NCI-H1092 treated with DMSO at 0.1 percent for 48 hours (cell line): ENCODE measurements at places on chromosomes 2 and 18.
A peak's percentile ranks its signal among the peaks of the same experiment; 100 is the strongest.

DNA sequence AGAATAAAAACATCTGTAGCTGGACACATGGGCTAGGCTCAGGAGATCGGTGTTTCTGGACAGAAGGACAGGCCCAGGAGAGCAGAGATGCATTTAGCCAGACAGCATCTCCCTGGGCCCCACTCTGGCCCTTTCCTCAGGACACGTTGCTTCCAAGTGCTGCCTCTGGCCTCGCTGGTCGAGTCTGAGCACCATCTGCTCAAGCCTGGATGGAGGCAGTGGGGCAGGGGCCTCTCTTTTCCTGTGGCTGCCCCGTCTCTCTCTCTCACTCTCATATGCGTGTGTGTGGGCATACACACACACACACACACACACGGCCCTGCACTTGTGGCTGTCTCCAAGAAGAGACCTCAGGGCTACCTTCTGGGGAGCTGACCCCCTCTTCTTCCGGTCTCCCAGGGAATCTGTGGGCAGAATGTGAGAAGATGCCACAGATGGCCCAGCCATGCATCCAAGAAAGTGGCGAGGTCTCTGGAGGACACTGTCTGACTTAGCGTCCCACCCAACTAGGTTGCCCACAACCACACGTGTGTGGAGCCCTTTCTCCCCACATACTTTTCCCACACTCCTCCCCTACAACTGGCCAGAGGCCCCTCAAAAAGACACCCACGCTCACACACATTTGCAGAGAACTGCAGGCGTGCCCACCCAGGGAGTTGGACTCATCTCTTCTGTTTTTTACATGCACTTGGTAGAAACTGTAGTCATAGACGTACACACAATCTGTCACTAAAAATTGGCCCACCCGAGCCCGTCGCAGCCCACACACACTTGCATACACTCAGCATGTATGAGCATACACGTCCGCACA is 19.9 kb downstream of the CELF4 start:
- DNase-seq, result no peak

DNA sequence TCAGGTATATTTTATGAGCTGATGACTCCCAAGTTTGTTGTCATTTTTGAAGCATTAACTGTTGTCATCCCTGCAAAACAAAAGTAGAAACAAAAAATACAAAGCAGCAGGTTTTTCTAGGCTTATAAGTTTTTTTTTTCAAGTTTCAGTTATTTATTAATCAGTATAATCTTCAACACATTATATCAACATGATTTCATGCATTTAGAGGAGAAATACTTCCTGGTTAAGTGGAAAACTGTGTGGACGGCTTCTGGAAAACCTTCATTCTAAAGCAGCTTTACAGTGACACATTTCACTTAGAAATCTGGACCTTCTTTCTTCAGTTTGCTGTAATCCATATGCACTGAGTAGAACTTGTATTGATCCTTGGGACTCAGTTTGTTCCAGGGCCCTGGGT is 34.6 kb upstream of the CD28 start:
- no peak for DNase-seq

DNA sequence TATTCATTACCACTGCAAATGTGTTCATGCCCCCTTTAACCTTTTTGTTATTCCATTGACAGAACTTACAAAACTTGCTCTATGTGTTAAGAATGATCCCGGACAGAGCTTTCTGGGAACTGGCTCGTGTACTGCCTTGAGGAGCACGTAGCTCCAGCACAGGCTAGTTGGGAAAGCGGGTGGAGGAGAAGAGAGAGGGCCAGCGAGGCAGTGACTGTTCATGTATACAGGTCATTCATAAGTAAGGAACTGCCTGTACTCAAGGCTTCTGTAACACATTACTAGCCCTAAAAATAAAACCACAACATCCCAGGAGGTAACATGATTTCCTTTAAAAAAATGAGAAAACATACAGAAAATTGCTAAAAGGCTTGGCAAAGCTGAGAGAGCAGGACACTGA is 109.0 kb downstream of the STK39 start:
- DNase-seq, result no peak

DNA sequence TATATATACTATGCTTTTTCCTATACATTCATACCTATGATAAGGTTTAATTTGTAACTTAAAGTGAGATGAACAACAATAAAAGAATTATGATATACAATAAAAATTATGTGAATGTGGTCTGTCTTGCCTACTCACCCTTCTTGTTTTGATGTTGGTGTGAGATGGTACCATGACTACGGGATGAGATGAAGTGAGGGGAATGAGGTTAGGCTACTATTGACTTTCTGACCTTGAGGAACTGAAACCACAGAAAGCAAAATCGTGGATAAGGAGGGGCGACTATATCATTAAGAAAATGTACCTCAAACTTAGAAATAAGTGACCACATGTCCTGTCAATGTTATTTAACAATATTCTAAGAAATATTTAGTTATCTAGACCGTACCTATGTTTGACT is 103.9 kb upstream of the PPP1CB start:
- DNase-seq, result no peak

- no peak for DNase-seq
These were observed 200.8 kb downstream of the TTC32 start for GRCh38 chr2:19700861-19701585.

GRCh38 chr18:24538414-24539264 is 78.2 kb downstream of the HRH4 start:
- no peak for DNase-seq

DNA sequence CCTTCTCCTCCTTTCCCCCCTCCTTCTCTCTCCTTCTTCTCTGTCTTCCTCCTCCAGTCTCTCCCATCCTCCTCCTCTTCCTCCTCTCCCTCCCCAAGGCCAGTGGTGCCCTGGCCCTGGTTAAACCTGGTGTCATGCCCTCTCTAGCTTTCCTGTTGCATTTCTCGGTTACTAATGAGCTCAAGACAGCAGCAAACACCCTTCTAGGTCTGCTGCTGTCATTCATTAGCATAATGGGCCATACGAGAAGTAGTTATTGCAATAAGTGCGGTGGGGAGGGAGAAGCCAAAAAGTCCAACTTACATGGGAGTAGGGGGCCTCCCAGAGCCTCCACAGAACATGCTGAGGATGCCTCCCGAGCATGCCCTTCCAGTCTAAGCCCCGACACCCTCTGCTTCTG is 177.2 kb downstream of the CELF4 start:
- DNase-seq, result no peak

- DNase-seq, result no peak
These were observed 156.8 kb upstream of the UBE2E3 start for GRCh38 chr2:180823546-180824141.

DNA sequence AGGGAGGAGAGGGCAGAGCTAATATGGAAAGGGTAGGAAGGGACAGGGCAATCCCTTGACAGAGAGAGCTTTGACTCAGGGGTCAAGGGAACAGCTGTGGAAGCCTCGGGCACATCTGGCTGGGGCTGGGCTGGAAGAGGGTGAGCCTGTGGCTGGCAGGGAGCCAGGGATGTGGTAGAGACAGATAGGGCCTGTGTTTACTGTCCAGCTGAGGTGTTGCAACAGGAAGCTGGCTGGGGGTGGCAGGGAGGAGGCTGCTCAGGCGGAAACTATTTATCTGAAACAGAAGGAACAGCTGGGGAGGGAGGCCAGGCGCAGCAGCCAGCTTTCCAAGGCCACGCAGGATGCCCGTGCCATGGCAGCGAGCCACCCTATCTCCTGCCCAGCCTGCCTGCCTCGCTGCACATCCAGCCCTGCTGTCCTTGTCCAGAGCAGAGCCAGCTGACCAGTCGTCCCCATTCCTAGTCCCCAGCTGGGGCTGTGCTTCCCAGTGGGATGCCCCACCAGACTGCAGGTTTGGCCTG is 264.7 kb downstream of the CYP26B1 start:
- DNase-seq, result no peak

- DNase-seq, result no peak
These were observed 255.8 kb downstream of the GLI2 start for GRCh38 chr2:120991441-120991840.

DNA sequence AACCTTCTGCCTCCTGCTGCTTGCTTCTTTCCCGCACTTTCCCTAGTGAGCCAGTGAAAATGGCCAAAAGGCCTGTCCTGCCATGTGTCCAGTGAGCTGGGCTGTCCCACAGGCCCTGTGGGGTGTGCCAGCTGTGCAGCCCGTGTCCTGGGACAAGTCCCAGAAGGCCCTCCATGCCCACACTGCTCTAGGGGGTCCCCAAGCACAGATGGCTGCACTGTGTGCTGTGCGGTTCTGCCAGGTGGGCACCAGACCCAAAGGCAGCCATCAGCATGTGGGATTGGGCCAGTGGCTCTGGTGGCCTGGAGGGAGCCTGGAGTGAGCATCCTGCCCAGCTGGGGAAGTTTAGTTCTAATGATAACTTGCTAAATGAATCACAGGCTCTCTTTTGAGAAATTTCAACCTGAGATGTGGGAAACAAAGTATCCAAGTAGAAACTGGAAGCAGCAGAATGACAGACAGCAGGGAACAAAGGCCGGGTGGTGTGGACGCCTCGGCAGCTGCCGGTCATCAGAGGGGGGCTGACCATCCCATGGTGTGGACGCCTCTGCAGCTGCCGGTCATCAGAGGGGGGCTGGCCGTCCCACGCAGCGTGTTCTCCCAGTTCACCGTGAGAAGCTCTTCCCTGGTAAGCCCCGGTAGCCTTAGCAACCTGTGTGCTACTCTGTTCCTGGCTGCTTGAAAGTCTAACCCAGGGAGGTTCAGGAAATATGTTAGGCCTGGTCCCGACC is 9.9 kb upstream of the CNDP2 start:
- DNase-seq, result peak; percentile 34

DNA sequence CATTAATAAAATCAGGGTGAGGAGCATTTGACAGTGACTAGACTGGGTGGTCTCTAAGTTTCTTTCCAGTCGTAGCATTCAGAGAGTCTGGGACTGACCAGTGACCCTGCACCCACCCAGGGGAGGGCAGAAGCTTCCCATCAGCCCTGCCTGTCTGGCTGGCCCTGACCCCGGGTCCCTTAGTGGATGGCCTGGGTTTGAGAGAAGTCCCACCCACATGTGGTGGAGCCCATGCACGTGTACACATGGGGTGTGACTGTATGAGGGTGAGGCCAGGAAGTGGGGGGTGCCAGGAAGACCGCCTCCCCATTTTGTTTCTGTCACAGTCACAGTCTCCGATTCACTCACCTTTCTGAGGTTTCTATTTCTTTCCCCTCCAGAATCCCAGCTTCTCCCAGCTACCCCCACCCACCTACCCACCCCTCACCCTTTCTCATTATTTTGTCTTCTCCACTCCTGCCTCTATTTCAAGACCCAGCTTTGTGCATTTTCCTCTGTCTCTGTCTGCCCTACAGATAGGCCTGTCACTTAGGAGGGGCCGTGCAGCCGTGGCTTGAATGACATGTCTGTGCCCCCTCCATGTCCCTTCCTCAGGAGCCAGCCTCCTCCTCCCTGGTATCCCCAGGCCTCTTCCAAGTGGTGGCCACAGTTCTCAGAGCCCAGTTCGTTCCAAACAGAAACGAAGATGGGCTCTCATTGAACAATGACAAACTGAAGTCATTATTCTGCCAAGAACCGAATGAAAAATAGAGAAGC is 13.6 kb downstream of the CIB4 start:
- DNase-seq, result no peak

DNA sequence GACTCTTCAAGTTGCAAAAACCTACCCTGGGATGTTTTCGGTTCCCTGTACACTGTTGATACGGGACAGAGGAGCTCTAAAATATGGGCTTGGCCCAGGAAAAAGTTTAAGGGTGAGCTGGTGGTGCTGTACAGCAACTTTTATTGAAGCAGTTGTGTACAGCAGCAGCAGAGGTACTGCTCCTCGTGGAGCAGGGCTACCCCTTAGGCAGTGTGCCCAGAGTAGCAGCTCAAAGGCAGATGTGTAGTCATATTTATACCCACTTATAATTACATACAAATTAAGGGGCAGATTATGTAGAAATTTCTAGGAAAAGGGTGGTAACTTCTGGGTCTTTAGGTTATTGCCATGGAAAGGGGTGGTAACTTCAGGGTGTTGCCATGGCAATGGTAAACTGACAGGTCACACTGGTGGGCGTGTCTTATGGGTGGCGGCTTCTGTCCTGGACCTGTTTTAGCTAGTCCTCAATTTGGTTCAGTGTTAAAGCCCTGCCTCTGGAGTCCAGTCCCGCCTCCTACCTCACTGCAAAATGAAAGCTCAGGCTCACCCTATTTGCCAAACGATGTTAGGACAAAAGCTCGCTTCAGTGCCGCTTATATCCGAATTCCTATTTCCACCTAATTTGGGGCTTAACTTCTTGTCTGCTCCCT is 203.2 kb downstream of the ETAA1 start:
- DNase-seq, result no peak

DNA sequence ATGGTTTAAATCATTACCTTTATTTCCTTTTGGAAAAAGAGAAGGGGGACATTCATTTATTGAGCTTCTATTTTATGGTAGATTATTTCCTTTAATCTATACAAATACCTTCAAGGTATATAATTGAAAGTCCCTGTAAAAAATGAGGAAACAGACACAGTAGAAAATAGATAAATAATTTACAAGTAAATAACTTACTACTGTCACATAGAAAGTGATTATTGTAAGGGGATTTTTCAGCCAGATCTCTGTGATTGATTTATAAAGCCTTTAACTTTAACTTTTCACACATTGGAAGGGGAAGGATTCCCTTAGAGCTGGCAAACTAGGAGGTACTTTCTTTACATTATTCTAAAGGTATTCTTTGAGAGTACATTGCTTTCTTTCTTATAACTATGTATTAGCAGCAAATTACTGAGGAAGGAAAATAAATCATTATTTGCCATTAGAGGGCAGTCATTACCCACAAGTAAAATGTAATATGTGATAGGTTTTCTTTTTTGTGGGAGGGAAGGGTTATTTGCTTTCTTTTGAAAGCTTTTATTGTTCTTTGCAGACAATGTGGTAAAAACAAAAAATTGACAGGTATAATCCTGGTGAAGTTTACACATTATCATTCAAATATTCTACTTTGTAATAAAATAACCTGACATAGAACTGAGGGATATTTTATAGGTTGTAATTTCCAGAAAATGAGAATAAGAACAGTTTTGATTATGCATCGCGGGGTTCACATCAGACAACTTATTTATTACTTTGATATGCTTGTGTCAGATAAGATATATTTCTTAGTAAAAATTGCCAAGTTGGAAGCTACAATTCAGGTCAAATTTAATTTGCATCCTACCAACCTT is 24.8 kb upstream of the RPE start:
- no peak for DNase-seq

- DNase-seq, result no peak
These were observed 2.8 kb downstream of the FOSL2 start for GRCh38 chr2:28395334-28396061.

DNA sequence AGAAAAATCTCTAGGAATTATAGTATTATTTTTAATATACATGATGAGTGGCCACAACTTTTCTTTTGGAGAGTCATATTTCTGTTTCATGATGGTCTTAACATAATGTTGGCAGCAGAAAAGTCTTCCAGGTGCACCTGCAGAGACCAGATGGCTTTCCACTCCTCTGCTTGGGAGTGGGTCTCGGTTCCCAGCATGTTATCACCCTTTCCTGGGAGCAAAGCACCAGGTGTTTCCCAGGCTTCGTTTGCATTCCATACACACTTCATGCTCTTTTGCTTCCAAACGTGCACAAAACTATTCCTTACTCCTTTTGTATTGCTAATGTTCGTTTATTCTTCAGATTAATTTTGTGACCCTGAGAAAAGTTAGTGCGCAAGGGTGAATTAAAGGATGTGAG is 305.2 kb downstream of the CDH2 start:
- DNase-seq, result peak; percentile 85
